ENCODE measurements at places on chromosomes 7 and 10.

- DNase-seq, result no peak
These were observed 65.3 kb downstream of the VCL start for GRCh38 chr10:74063256-74063655.

DNA sequence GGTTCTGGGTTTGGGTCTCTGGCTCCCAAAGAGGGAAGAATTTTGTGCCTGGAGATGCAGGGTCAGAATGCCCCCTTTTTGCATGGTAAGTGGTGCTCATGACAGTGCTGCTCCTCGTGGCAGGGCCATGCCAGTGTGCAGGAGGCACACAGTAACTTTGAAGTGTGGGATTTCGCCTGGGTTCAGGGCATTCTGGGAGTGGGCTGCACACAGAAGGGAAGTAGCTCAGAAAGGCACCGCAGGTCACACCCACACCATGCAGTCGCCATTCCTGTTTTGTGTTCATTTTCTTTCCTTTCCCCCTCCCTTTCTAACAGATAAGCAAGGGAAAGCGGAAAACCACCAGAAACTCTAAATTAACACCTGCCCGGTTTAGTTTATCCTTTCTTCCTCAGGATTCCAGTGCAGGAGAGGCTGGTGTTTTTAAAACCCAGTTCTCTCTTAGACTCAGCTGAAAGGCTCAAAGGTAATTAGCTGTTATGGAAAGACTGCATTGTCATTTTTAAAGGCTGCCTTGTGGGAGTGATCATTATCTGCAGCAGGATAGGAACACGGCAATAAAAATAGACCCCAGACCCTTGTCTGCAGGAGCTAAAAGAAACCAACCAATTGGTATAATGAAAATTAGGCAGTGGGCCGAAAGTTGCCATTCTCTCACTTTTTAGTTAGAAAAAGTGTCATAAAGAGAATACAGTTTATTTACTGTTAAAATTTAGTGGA, 50.2 kb downstream of the EEPD1 start:
- no peak for DNase-seq

DNA sequence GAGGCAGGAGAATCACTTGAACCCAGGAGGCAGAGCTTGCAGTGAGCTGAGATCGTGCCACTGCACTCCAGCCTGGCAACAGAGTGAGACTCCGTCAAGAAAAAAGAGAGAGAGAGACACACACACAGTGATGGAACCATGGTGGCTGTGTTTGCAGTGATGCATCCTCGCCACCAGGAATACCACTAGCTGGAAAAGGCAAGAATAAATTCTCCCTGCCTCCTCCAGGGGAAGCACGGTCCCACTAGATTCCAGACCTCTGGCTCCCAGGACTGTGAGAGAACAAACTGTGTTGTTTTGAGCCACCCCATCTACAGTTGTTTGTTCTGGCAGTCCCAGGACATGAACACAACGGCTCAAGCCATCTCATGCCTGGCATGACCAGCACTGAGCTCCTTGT, 320.3 kb upstream of the FOXK1 start:
- no peak for DNase-seq

GRCh38 chr10:121138112-121138860, 287.1 kb downstream of the WDR11 start:
- no peak for DNase-seq

GRCh38 chr7:38585572-38586354, 45.4 kb downstream of the AMPH start:
- no peak for DNase-seq

- DNase-seq, result no peak
These were observed 95.6 kb upstream of the ASAH2 start for GRCh38 chr10:50346942-50347341.

DNA sequence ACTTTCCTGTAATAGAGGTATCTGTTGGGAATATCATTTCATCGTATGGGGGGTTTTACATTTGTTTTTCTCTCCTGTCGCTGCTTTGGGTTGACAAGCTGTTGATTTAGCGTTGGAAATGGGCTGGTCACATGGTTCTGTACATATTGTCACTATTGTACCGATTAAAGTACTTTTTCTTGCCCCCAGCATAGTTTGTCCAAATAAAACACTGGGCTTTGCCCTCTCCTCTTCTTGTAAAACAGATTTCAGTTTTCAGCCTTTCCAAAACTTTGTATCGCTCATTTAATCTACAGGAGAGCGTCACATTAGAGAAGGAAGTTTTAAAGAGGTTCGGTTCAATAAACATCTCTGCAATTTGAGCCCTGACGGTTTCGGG, 4.0 kb downstream of the BMI1 start:
- DNase-seq, result no peak

GRCh38 chr10:11014671-11015445, 2.8 kb upstream of the CELF2 start:
- DNase-seq, result no peak

DNA sequence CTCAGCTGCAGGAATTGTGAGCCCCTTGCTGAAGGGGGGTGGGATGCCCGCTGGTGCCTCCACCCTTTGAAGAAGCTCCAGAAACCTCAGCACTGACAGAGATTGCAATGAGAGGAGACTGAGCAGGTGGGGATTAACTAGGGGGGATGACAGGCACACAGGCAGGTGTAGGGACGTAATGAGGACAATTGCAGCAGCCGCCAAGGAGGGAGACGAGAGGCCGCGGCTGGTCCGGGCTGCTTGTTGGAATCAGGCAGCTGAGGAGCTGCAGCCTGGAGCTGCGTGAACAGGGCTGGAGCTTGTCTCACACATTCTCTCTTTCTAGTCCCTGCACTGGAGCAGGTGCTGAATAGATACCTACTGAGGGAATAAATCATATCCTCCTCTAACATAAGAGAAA, 122.0 kb upstream of the TCERG1L start:
- DNase-seq, result no peak

DNA sequence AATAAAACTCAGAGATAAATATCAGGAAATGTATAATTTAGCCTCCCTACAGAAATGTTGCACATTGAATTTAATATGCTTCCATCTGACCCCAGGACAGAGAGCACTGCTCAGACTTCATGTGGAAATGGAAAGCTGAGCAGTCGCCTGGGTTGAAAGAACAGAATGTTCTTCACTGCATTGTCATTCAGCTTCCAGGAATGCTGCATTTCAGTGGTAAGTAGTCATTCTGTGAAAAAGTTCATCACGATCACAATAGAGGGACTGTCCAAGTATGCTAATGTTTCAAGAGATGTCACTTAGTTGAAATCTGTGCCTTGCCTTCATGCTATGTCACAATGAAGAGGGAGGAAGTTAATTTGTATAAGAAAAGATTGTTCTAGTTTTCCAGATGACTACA, 147.3 kb downstream of the NRCAM start:
- DNase-seq, result no peak

- DNase-seq, result no peak
These were observed 29.1 kb downstream of the WDR37 start for GRCh38 chr10:1085258-1085657.

DNA sequence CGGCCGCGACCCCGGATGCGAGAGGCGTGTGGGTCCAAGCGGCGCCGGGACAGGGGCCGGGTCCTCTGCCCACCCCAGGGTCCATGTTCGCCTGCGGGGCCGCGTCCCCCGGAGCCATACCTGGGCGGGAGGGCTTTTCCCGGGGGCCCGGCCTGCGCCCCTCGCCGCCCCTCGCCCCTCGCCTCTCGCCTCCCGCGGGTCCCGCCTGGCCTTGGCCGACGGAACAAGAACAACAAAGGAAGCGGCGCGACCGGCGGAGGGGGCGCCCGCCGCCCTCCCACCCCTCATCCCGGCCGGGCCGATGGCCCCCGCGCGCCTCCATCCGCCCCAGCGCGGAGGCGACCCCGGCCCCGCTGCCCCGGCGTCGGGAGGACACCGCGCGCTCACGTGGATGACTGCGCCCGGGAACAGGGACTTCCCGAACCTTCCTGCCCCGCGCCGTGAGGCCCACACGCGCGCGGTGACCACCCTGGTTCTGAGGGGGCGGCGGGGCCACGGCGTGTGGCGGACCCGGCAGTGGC, 348.2 kb downstream of the DNAJB6 start:
- no peak for DNase-seq

- no peak for DNase-seq
These were observed 884.9 kb upstream of the ZNF722 start for GRCh38 chr7:63113713-63114285.

DNA sequence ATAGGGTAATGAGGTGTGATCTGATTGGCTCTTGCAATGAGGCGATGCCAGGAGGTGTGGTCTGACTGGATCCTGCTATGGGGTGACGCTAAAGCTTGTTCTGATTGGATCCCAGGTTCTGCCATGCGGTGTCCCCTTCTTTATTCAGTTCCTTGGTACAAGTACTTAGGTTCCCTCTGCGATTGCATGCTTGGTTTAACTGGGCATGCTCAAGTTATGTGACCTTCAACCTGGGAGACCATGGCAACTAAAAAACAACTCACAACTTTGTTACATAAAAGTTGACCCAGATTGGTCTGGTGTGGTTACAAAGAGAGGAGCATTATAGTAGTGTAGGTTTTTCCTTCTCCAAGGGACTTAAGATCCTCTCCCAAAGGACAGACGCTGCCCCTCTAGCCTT, 49.5 kb upstream of the DNAJC1 start:
- DNase-seq, result no peak

DNA sequence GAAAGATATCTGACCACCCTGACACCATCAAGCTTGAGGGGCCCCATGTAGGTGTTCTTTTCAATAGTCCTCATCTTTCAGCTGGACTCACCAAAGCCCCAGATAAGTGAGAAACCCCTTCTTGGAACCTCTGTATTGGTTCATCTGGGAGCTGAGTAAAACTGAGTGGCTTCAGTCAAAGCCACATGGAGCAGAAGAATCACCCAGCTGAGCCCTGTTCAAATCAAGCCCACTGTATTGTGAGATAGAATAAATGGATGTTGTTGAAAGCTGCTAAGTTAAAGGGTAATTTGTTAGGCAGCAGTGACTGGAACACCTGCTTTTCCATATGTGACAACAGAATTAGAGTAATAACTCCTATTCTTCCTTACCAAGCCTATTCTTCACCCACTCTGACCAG, 64.8 kb upstream of the SDK1 start:
- DNase-seq, result no peak

GRCh38 chr7:44727158-44727936, 21.3 kb upstream of the ZMIZ2 start:
- no peak for DNase-seq

Measured in activated naive CD4-positive, alpha-beta T cell treated with anti-CD3 and anti-CD28 coated beads, Interleukin-2, amount 50 U/mL, for 16 hours (primary cell).